ENCODE measurements at places on chromosomes 4 and X. TPM values are rescaled to one million over a fixed set of nuclear protein-coding genes. Genes with fewer than 3 reads are reported as not detected.

SHROOM3 gene
- 0.13 TPM for total RNA-seq

IL21 gene
- not detected for total RNA-seq

FRMPD3 gene
- not detected for total RNA-seq

CXorf51B gene
- not detected for total RNA-seq

ARHGAP36 gene
- not detected for total RNA-seq

NSDHL gene
- 15.5 TPM for total RNA-seq

CYLC1 gene
- not detected for total RNA-seq

GALNTL6 gene
- not detected for total RNA-seq

SCML2 gene
- total RNA-seq: 2.7 TPM

TLR2 gene
- 0.13 TPM for total RNA-seq

EDNRA gene
- not detected for total RNA-seq

EIF1AX gene
- total RNA-seq: 29.7 TPM

EIF4E gene
- total RNA-seq: 136 TPM

SSX3 gene
- not detected for total RNA-seq

DUSP21 gene
- not detected for total RNA-seq

Data from dermis microvascular lymphatic vessel endothelial cell (primary cell).